Liver (tissue), 10 donors: ENCODE measurements at places on chromosomes 3 and 15.

DNA sequence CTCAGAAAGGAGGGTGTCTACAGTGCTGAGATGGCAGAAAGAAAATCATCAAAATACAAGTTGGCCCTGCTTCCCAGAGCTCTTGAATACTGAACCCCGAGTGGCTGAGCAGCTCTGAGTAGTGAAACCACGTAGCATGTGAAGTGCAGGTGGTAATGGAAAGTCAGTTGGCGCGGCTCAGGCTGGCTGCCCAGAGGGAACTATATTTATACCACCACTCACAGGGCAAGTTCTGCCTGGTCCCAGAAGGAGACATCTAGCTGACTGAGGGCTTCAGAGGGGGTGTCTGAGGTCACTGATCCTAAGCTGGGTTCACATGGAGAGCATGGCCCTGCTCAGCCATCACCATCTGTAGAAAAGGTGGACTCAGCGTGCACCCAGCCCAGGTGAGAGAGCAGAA is 129.6 kb upstream of the AGBL1 start:
- DNase-seq, result no peak

DNA sequence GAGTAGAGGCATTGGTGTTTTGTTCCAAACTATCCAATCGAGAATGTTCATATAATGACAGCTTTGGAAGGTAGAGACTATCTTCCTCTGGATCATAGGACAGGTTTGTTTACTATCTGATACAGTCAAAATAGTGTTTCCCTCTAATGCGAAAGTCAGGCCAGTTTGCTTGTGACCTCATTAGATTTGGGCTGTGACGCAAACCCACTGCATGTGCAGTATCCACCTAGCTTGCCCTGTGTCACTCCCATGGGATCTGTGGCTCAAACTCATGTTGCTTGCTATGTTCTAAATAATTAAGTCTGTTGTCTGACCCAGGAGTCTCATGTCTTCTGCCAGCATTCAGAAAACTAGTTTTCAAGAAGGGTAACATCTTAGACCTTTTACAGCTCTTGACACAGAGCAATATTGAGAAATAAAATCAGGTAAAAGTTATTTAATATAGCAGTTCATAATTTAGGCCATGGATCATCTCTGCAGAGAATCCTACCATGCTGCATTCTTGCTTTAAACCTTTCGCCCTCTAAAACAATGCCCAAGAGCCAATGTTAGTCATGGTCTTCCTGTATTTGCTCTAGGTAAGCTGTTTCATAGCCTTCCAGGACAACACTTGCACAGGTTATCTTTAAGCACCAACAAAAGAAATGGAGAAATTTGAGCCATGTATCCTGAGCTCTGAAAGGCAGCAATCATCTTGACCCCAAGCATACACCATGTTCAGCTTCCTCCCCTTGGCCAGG is 26.4 kb downstream of the NIT2 start:
- no peak for DNase-seq

DNA sequence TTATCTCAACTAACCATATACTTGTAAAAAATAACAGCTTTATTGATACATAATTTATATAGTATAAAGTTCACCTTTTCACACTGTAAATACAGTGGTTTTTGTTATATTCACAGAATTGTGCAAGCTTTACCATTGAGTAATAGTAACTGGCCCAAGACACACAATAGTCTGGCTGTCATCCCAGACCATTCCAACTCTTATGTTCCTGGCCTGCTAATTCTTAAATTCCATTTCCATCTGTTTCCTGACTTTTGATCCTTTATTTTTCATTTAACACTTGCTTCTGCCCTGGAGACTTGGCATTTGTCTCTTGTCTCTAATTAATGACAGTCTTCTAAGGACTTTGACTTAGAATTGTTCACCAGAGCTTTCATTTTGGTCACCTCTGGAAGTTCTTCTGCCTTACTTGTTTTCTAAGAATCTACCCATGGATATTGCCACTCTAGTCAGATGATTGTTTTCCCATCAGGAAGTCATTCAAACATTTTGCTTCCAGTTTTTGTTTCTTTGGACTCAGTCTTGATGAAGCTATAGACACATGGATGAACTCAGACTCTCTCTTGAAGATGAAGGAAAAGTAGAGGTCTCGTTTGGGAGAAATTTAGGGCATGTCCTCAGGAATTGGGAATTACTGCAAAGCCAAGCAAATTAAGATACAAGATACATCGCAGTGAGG is 27.2 kb upstream of the PLSCR4 start:
- DNase-seq, result no peak

DNA sequence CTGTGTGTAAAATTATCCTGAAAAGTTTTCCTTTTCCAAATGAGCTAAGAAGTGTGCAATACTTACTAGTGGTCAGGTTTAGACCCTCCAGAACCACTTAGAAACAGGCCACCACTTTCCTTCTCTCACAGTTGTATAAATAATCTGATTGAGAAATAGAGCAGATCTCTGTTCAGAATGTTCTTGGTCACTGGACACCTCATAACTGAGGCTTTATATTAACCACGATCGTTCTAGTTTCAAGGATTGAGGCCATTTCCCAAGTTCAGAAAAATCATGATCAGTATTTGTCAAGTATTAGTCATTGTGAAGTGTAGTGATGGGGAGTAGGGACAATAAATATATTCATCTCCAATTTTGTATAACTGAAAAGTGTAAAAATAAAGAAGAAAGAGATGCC is 1.0 kb upstream of the MAP3K13 start:
- DNase-seq, result no peak

GRCh38 chr3:72078676-72079368 is 293.9 kb upstream of the PROK2 start:
- no peak for DNase-seq
